HFFc6 (cell line): ENCODE measurements at places on chromosomes 7 and 10. TPM values are rescaled to one million over a fixed set of nuclear protein-coding genes. Genes with fewer than 3 reads are reported as not detected.

The DDX56 gene
- total RNA-seq: 67.4 to 80.9 TPM (median 74.7 TPM) in 3 replicates

The NPSR1 gene
- total RNA-seq: not detected in 3 replicates

The AGBL3 gene
- total RNA-seq: 0.38 to 1.1 TPM (median 0.80 TPM) in 3 replicates

The FEZF1 gene
- total RNA-seq: not detected in 3 replicates

The CNOT4 gene
- total RNA-seq: 25.0 and 27.6 TPM in 2 replicates

The NT5C2 gene
- total RNA-seq: 82.7 and 84.8 TPM in 2 replicates

The SH2D4B gene
- total RNA-seq: not detected in 3 replicates

The CRPPA gene
- total RNA-seq: 2.5 to 2.8 TPM (median 2.5 TPM) in 3 replicates

The AGFG2 gene
- total RNA-seq: 15.5 to 19.1 TPM (median 17.7 TPM) in 3 replicates

The SFMBT2 gene
- 0.05 to 0.12 TPM (median 0.05 TPM) in 3 replicates for total RNA-seq

The AIMP2 gene
- 39.0 to 50.1 TPM (median 41.3 TPM) in 3 replicates for total RNA-seq

The FAM131B gene
- 0.87 to 1.8 TPM (median 1.3 TPM) in 3 replicates for total RNA-seq

The SMKR1 gene
- total RNA-seq: not detected in 3 replicates

The ABCB4 gene
- not detected in 3 replicates for total RNA-seq

The SPDYE2B gene
- total RNA-seq: not detected in 3 replicates

The SPAG6 gene
- total RNA-seq: not detected in 3 replicates

The METTL27 gene
- total RNA-seq: 4.2 to 5.6 TPM (median 4.8 TPM) in 3 replicates

The HTR7 gene
- total RNA-seq: 0.24 to 0.53 TPM (median 0.29 TPM) in 3 replicates

The EIF5AL1 gene
- 0.48 to 0.56 TPM (median 0.48 TPM) in 3 replicates for total RNA-seq

The PDCD11 gene
- total RNA-seq: 33.0 to 38.4 TPM (median 33.4 TPM) in 3 replicates

The NPFFR1 gene
- not detected in 3 replicates for total RNA-seq

The ADCY1 gene
- not detected in 3 replicates for total RNA-seq

The HOXA7 gene
- total RNA-seq: 6.4 and 7.1 TPM in 2 replicates

The ARHGAP22 gene
- total RNA-seq: 77.7 and 97.2 TPM in 2 replicates

The SRGN gene
- 124 and 402 TPM in 2 replicates for total RNA-seq

The ANKRD1 gene
- 4.9 and 16.1 TPM in 2 replicates for total RNA-seq

The ASAH2 gene
- total RNA-seq: 3.1 to 3.8 TPM (median 3.1 TPM) in 3 replicates

The ZNF804B gene
- not detected in 3 replicates for total RNA-seq

The CCL24 gene
- total RNA-seq: not detected in 3 replicates

The GSTO2 gene
- 2.1 to 14.0 TPM (median 2.6 TPM) in 3 replicates for total RNA-seq

The SPDYE16 gene
- not detected in 3 replicates for total RNA-seq

The MYOZ1 gene
- total RNA-seq: 0.67 to 2.1 TPM (median 0.78 TPM) in 3 replicates

The MAGI2 gene
- total RNA-seq: 7.6 to 9.6 TPM (median 8.2 TPM) in 3 replicates

The ARHGAP12 gene
- 16.8 to 17.9 TPM (median 16.9 TPM) in 3 replicates for total RNA-seq

The DUS4L gene
- 4.3 to 7.9 TPM (median 4.9 TPM) in 3 replicates for total RNA-seq

The PSMG3 gene
- 26.7 to 29.4 TPM (median 29.3 TPM) in 3 replicates for total RNA-seq

The LRRC18 gene
- total RNA-seq: not detected in 2 replicates

The PITX3 gene
- total RNA-seq: not detected in 3 replicates

The NUPR2 gene
- total RNA-seq: not detected in 3 replicates

The PLXDC2 gene
- 0.40 to 2.8 TPM (median 1.5 TPM) in 3 replicates for total RNA-seq

The AEBP1 gene
- total RNA-seq: 69.7 to 82.3 TPM (median 79.2 TPM) in 3 replicates

The GRID2IP gene
- total RNA-seq: not detected in 3 replicates

The MET gene
- 102 to 146 TPM (median 130 TPM) in 3 replicates for total RNA-seq

The AKR1D1 gene
- not detected in 3 replicates for total RNA-seq

The RALA gene
- total RNA-seq: 43.3 to 53.9 TPM (median 43.8 TPM) in 3 replicates

The FOXI2 gene
- total RNA-seq: not detected in 3 replicates

The HOXA1 gene
- total RNA-seq: 0.31 and 0.39 TPM in 2 replicates
